Stimulated activated CD8-positive, alpha-beta memory T cell treated with anti-CD3 and anti-CD28 coated beads, Interleukin-7, amount 100 ng/mL, for 48 hours (primary cell): ENCODE measurements at places on chromosomes 1 and 21.

DNA sequence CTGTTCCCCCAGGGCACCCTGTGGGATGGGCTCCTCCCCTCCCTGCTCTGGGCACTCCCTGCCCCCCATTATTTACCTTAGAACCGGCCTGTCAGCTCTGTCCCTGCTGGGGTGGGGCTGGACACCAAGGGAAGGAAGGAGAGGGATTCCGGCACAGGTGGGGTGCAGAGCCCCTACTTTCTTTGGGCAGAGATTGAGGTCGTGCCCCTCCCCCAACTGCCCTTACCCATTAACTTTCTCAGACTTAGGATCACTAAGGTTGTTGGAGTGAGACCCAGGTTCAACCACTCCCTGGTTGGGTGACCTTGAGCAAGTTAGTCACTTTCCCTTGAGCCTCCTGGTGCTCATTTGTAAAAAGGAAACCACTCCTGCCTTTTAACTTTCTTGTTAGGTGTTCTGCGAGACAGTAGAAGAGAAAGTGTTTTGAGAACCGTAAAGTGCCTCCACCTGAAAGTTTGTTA, 57.0 kb upstream of the SYNC start:
- no peak for DNase-seq

DNA sequence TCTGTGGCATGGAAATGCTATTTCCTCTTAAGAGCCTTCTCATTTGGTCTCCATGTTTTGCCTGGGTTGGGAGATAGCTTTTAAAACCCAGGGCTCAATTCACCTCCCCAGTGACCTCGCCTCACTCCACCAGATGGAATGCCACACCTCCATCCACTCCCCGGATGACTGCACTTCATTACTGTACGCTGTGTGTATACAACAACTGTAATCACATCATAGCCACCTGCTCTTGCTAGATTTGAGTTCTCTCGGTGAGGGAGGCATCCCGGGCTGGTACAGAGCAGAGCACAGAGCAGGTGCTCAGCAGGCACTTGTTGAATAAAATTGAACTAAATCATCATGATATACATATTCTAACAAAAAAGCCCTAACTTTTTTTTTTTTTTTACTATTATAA, 26.0 kb downstream of the SDE2 start:
- DNase-seq, result no peak

- DNase-seq, result no peak
Observed at GRCh38 chr21:36784947-36785346, 86.0 kb downstream of the SIM2 start.

DNA sequence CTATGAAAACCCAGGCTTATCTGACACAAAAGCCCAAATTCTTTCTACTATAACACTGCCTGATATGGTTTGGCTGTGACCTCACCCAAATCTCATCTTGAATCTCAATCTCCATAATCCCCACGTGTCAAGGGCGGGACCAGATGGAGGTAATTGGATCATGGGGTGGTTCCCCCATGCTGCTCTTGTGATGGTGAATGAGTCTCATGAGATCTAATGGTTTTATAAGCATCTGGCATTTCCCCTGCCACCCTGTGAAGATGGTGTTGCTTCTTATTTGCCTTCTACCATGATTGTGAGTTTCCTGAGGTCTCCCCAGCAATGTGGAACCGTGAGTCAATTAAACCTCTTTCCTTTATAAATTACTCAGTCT, 123.3 kb upstream of the USP24 start:
- DNase-seq, result no peak

DNA sequence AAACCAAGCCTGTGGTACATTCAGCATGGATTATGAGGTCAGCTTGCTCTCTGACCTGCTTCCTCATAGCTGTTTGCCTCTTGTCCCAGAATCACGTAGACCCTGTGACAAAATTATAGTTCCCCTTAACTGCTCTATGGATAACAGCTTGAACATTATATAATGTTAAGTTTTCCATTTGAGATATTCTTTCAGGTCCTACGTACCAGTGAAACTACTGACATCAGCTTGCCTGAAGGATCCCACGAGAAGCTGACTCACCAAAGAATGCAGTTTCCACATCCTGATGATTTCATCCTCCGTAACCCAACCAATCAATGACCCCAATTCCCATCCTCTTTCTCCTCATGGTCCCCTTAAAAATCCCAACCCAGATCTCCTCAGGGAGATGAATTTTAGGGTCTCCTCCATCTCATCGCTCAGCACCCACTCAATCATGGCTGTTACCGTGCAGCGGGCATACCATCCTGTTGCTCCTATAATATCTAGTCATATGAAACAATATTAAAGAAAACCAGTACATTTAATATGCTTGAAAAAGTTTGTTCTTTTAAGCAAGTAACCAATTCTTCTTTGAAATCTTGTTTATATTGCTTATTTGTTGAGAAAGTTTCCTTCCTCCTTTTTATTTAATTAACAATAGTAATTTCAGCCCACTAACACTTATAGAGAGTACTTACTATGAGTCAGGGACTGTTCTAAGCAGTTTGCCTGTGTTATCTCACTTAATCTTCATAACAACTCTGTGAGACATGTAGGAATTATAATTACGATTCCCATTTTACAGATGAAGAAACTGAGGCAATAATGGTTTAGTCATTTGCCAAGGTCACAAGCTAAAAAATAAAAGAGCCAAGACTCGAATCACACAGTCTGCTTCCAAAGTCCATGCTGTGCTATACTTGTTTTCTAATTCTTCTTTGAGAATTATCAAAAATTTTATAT, 27.4 kb downstream of the CHML start:
- DNase-seq, result no peak

- no peak for DNase-seq
Observed at GRCh38 chr1:103937763-103938357, 188.2 kb downstream of the AMY1C start.

GRCh38 chr1:105874621-105875020, 1181.9 kb upstream of the PRMT6 start:
- no peak for DNase-seq

GRCh38 chr1:214515544-214516433, 35.6 kb downstream of the PTPN14 start:
- DNase-seq, result no peak

DNA sequence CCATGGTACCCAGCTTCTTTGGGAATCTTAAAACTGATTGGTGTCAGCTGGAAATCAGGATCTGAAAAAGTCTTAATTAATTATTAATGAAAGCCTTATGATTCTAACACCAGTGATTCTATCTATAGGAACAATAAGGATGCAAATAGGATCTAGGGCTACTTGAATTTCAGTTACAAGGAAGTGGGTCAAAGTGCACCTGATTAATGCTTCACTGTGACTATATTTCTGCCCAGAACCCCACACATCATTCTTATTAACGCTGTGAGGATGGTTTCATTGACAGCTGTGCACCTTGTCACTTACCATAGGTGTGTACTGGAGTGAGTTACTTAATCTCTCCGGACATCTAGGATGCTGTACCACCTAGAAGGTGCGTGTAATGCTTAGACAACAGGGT, 99.8 kb upstream of the ETV3 start:
- DNase-seq, result no peak

GRCh38 chr1:81374481-81374880, 426.3 kb upstream of the ADGRL2 start:
- no peak for DNase-seq

- no peak for DNase-seq
Observed at GRCh38 chr21:46347203-46347550, 23.2 kb downstream of the PCNT start.

DNA sequence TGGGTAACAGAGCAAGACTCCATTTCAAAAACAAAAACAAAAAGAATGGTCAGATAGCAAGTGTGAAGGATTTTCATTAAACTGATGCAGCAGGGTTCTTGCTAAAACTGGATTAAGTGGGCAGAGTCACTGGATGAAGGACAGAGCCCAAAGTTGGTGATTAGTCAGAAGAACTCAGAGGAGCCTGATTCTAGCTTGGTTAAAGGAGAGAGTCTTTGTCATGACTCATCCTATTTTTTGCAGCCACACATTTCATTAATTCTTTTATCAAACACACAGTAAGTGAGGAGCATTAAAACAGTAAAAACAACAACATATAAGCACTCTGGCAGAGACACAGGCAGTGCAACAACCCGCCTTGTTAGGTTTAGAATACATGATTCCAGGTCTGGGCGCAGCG, 56.0 kb upstream of the EDARADD start:
- no peak for DNase-seq

DNA sequence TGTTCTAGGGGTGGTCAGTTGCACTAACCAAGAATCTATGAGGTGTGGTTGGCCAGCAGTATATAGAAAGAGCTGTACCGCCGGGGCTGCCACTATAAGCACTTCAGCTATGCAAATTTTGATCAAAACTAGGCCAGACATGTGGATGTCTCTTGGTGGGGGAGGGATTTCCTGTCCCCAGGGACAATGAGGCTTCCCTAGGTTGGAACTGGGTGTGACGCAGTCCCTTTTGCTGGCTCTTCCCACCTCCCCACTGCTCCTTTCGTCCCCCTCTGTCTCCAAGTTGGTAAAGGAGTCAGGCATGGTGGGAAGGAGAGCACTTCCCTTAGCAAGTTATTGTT, 13.6 kb downstream of the SDCCAG8 start:
- DNase-seq, result no peak

DNA sequence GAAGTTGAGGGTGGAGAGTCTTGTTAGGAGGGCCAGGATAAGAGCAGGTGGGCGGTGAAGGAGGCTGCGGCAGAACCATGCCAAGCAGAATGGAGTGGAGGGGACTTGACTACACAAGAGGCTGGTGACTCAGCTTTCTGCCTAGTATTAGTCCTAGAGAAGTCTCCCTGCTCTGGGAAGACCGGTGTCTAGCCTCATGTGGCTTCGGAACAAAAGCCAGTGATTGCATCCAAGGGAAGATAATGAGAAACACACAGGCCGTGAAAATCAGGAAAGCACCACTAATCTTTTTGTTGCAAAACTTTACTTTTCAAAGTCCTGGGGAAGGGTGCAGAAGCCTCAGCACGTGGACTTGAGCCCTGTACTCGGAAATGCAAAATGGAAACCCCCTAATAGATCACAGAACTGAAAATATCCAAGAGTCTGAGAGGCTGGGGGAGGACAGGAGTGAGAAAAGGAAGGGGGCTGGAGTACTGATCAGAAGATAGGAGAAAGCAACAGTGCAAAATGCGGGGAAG, 31.4 kb downstream of the DDR2 start:
- DNase-seq, result no peak

- DNase-seq, result no peak
Observed at GRCh38 chr1:106924360-106924759, 132.1 kb upstream of the PRMT6 start.

DNA sequence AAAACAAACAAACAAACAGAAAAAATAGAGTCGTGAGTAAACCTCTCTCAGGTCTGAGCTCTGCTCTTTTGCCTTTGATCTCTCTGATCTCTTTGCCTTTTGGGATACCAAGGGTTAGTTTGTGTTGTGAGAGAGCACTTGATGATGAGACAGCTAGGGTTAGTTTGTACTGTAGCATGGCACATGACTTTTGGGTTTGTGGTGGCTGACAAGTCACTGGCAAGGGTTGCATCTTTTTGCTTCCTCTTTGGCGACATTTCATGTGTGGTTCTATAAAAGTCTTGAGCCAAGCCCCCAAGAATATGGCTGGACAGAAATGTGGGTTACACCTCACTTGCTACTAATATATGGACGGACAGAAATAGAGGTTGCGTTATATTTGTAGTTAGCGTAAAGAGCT, 60.5 kb downstream of the TESK2 start:
- no peak for DNase-seq

GRCh38 chr1:33763406-33763805, 100.5 kb upstream of the HMGB4 start:
- DNase-seq, result no peak

DNA sequence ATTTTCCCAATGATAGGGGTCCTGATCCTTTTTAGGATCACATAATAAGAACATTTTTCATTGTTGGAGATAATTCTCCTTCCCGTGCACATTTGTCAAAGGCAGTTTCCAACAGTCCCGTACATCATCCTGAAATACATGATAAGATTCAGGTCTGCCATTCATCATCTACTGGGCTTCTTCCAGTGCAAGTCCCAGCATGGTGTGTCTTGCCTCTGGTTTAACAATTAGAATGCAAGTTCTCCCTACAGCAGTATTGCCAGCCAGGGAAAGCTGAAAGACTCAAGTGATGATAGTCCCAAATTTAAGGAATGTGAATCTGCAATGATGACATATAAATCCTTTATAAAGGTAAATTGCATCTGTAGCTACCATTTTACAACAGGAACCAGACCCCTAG, 146.2 kb downstream of the DAB1 start:
- DNase-seq, result no peak

- DNase-seq, result no peak
Observed at GRCh38 chr21:42533963-42534355, 20.3 kb downstream of the SLC37A1 start.

GRCh38 chr21:38646213-38646837, 148.0 kb upstream of the ERG start:
- peak; percentile 47 for DNase-seq

DNA sequence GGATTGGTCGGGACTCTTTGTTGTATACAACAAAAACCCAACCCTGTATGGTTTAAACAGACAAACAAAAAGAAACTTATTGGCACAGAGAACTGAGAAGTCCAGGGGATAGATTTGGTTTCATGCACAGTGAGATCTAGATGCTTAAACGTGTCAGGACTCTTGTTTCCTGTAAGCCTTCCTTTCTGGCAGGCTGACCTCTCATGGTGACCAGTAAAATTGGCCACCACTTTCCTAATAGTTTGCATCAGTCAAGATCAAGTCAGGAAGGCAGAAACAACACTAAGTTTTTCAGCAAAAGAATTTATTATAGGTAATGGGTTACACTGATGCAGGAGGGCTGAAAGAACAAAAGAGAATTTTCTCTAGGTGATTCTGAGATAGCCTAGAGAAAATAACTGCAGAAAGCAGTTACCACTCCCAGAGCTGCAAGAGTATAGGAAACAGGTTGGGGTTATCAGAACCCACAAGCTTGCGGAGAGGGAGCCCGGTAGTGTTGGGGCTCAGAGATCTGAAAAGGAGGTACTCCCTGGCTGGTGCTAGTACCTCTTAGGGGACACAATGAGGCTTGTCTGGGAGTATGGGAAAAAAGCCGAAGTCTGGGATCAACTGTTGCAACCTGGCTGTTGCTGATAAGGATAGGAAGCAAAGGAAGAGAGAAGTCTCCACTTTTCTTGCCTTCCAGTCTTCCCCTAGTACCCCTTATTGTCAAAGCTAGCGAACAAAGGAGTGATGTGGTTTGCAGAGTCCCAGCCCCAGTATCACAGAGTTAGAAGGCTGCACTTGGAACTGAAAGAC, 21.4 kb downstream of the CITED4 start:
- DNase-seq, result no peak

DNA sequence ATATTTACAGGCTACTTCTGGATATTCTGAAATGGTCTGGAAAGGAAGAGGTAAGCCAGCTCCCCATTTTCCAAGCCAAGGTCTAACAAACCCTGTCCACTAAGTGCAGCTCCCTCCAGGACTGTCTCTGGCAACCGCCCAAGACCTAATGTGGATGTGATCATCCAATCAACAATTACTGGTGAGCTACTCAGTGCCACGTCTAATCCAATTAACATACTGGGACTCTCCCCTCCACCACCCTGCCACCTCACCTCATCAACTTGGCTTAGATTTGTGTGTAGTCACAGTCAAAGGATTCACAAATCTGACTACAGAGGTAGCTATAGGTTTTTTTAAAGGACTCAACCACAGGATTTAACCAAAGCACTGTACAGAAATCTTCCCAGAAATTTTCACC, 25.4 kb upstream of the S100A7 start:
- no peak for DNase-seq
